NCI-H526 (cell line): ENCODE measurements at places on chromosomes 3 and 15.

DNA sequence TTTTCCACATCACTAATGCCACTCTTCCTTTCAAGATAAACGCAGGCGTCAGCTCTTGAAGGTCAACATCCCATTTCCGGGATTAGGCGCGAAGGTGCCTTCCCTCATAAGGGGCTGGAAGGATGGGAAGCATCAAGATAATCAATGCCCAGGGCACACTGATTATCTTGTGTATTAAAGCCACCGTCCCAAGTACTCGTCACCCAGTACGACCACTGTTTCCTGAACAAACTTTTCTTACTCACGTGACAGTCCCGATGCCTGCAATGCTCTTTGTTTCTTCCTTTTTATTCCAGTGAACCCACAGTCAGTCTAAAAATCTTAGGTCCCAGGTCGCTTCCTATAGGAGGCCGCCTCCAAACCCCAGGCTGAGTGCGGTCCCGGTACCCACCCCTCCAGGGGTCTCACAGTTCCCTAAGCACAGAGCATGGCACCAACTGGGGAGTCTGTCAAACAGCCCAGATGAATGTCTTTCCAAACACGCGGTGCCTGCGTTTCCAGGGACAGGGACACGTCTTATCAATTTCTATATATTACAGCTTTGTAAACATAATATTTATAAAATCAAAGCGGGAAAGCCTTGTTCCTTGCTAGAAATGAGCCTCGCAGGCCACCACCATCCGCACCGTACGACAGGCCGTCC is 589 bp downstream of the ANAPC13 start:
- peak; percentile 57 for DNase-seq

- DNase-seq: no peak
Observed at GRCh38 chr3:71127052-71127831, 456.3 kb downstream of the FOXP1 start.

DNA sequence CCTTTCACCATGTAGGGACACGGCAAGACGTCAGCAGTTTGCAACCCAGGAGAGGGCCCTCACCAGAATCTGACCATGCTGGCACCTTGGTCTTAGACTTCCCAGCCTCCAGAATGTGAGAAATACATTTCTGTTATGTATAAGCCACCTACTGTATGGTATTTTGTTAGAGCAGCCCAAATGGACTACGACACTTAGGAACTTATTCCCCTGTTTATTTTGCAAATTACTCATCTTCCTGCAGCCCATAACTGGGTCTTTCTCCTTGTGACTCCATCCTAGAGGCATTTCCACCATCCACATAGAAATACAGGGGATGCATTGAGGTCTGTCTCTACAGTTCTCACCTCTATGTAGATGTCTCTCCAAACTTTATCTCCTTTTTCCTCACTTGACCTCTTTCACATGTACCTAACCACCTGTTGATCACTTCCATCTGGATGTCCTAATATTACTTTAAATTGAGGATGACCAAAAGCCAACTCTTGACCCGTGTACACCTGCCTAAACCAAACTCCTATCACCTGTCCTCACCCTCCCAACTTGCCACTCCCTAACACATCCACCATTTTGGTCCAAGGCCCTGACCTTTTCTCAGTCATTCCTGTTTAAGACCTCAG is 406.0 kb upstream of the WNT5A start:
- no peak for DNase-seq

DNA sequence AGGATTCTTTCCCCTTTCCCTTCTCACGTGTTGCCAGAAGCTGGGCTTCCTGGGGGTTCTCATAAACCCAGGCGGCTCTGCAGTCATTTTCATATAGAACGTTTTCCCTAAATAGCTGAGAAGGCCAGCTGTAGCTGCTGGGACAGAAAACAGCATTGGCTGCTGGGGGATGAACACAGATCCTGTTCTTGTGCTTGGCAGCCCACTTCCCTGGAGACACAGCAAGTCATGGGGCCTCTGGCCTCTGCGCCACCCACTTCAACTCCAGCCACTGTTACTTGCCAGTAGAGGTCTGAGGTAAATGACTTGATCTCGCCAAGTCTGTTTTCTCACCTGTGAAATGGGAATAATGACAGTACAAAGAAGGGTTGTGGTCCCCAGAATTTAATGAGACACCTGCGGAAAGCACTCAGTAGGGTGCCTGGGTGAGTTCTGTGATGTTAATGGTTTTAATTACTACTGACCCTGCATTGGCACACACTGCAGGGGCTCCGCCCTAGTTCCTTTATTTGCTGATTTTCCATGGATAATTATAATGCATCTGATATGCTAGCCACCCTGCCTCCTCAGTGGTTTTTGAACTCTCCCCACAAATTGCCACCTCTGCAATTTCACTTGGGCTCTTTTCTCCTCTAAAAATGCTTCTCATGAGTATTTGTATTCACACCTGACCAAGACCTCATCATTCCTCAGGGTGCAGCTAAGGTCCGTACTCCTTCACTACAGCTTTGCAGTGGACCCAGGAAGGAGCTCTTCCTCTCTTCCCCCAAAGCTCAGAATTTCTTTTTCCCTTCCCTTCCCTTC is 274.7 kb downstream of the RPLP1 start:
- DNase-seq: peak; percentile 49

GRCh38 chr15:53869044-53869805 is 109.0 kb upstream of the UNC13C start:
- DNase-seq: no peak

GRCh38 chr15:71632576-71633195 is 177.7 kb upstream of the NR2E3 start:
- DNase-seq: no peak

DNA sequence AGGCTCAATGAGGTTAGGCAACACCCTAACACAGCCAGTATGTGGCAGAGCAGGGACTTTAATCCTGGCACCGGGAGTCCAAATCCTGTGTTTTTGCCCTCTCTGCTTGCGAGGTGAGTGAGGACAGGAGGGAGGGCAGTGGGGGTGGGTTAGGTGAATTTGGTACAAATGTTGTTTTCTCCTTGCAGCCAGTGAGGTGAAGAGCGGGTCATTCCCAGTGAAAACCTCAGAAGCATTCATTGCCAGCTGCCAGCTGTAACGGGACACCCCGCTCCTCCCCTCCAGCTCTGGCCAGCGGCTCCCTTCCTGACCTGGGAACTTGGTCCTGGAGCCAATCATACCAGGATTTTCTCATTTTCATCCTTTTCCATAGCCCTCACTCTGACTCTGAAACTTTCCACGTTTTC is 45.7 kb upstream of the RAB6B start:
- no peak for DNase-seq

DNA sequence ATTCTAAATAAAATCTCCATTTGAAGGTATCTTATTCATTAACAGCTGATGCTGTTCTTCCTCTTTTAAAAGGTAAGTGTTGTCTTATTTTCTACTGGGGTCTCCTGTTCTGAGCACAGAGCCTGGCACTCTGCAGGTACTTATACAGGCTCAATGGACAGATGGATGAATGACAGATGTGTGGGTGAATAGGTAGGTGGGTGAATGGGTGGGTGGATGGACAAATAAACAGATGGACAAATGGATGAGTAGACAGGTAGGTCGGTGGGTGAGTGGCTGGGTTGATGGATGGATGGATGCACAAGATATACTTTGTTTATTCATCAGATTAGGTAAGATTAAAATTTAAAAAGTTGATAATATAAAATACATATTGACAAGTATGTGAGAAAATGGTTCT is 53.5 kb downstream of the SLC41A3 start:
- no peak for DNase-seq

DNA sequence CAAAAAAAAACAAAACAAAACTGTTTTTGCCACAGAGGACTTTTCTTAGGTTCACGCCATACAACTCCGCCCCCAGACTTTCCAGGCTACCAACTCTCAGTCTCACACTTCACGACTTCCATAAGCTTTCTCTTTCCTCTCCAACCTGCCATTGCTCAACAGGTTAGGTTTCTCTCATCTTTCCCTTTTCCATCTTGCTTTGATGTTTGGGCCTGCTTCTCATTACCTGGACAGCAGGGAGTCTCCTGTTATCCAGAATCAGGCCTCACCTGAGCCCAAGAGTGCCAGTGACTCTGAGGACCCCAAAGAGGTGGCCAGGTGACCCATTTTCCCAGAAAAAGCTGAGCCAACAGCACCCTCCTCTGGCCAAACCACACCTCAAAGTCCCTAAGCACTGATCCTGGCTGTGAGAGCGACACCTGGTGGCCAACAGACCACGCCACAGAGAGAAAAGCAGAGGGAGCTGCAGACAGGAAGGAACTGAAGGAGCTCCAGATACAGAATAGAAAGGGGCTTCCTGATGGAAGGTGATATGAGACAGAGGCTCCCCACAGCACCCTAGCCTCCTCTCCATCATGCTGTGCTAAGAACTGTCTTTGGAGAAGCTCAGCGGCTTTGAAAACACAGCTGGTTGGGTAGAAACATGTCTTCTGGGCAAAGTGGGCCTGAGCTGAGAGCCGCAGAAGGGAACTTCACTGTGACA is 4.0 kb downstream of the CCDC51 start:
- peak; percentile 86 for DNase-seq

GRCh38 chr3:14539742-14540491 is at the start of gene GRIP2:
TSS of gene GRIP2 (minus strand) at chr3:14540342. CDS start at chr3:14540308, 34 bp downstream.
- peak; percentile 48 for DNase-seq

- DNase-seq: peak; percentile 88
Observed at GRCh38 chr15:55289746-55290527, at the start of gene RAB27A. TSS of gene RAB27A (minus strand) at chr15:55289813. CDS start at chr15:55234934, 54,879 bp downstream.

GRCh38 chr3:100613721-100614390 is 4.5 kb downstream of the ADGRG7 start:
- DNase-seq: no peak

DNA sequence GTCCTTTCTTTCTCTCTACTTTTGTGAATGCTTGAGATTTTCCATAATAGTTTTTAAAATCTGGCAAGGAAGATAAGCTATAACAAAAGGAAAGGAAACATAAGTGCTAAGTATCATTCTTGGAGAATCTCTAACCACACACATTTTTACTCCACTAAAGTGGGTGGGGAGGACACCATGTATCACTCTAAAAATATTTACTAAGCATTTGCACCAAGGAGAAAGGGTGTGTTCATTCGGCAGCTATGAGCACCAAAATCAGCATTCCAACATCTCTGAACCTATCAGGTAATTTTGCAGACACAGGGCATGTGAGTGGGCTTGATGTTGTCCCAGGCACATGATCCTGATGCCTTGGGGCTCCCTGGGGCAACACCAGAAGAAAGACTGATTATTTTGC is 5.5 kb downstream of the B4GALT4 start:
- DNase-seq: no peak

DNA sequence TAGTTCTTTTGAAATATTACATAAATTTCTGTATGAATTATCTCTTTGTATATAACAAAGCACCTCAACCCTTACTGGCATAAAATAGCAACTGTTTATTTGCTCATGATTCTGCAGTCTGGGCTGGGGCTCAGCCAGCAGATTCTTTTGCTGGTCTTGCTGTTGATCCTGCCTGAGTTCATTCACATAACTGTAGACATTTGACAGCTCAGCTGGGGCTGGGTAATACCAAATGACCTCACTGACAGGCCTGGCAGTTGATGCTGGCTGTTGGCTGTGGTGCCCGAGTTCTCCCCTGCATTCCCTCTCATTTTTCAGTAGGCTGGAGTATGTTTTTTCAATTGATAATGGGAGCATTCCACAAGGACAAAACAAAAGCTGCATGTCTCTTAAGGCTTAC is 449.9 kb upstream of the GOLIM4 start:
- DNase-seq: no peak
